ENCODE measurements at places on chromosomes 4 and X.

DNA sequence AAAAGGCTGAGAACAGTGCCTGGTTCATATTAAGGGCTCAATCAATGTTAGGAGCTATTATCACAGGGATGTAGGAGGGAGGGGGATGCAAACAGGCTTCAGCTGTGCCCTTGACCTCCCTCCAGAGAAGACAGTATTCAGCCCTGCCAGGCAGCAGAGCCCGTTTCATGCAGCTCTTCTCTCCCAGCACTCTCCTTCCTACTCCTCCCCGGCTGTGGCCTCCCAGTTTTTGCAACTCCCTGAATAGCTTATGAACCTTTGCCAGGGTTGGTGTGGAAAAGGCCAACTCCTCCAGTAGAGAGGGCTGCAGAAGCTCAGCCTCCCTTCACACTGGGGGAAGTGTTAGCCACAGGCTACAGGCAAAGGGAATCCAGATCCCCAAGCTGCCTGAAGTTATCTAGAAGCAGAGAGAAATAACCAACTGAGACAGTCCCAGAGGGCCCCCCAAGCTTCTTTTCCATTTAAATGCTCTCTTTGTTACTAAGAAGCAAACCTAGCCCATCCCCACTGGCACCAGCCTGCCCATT, 31.7 kb upstream of the APLN start:
- no peak for DNase-seq

DNA sequence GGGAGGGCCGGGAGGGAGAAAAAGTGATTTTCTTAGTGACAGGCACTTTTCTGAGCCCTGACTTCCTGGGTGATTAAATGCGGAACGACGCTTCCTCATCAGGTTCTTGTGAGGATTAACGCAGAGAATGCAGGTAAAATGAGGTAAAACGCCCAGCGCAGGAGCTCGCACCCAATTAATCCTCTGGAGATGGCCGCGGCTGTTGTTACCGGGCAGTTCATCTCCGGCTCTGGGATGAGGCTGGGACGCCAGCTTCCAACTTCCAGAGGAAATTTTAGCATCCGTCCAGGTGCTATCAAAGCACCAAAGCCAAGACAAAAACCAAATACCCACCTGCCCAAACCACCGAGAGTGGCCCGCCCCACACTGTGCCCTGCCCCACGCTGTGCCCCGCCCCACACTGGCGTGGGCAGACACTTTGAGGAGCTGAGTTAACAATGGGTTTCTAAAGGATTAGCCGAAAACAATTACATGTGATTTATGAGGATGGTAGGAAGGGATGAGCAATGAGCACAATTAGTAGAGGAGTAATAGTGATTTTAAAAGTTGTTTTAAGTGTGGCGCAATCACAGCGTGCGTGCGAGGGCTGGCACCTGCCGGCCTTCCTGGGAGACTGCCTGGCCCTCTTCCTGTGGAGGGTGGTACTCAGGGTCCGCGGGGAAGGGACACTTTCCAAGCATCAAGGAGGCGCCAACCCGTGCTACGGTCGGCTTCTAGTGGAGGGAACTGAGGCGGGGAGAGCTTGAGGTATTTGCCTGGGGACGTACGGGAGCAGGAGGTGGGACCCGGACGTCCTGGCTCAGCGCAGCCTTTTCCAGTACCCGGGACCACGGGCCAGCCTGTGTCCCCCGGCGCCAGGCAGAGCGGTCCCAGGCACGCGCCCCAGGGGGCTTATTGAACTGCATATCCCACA, 41.6 kb upstream of the ADRA2C start:
- DNase-seq: no peak

GRCh38 chrX:134338527-134338926, 101.5 kb downstream of the CCDC160 start:
- no peak for DNase-seq

- DNase-seq: no peak
Observed at GRCh38 chr4:88391703-88392102, 13.1 kb downstream of the HERC6 start.

- DNase-seq: no peak
Observed at GRCh38 chrX:154800478-154801210, 4.6 kb downstream of the MPP1 start.
